ENCODE measurements at places on chromosomes 4 and X.

DNA sequence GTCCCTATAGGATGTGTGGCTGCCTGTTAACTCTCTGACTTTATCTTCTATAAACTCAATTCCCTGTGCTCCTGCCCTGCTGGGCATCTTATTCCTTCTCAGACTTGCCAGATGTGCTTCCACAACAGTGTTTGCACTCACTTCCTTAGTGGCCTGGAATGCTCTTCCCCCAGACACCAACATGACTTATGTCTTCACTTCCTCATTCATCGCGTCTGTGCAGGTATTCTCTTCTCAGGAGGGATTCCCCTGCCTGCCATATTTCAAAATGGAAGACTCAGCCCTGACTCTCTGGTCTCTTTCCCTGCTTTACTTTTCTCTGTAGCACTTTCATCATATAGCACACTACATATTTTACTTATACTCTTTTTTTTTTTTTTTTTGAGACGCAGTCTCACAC is 344.0 kb downstream of the CENPC start:
- no peak for DNase-seq

- DNase-seq = peak; percentile 10
Measured at GRCh38 chr4:169121861-169122382, 111.9 kb upstream of the CBR4 start.

DNA sequence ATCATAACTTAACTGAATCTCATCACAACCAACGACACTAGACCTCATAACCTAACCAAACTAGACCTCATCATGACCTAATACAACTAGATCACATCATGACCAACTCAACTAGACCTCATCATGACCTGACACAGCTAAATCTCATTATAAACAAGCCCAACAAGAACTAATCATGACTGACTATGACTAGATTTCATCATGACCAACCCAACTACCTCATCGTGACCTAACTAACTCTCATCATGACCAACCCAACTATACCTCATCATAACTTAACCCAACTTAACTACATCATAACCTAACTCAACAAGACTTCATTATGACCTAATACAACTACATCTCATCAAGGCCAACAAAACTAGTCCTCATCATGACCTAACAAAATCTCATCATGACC is 86.8 kb downstream of the DHRSX start:
- DNase-seq = no peak

GRCh38 chrX:46325312-46325877 is 219.8 kb downstream of the ZNF674 start:
- DNase-seq = no peak

- DNase-seq = no peak
Measured at GRCh38 chr4:138401334-138401733, 159.2 kb upstream of the SLC7A11 start.

- no peak for DNase-seq
Measured at GRCh38 chr4:93732509-93732908, 96.0 kb upstream of the ATOH1 start.

- peak; percentile 3 for DNase-seq
Measured at GRCh38 chrX:101485212-101485949, at the start of gene ARMCX4. Gene ARMCX4 (plus strand): TSS chrX:101485456. CDS start chrX:101488590, 3,134 bp downstream.

DNA sequence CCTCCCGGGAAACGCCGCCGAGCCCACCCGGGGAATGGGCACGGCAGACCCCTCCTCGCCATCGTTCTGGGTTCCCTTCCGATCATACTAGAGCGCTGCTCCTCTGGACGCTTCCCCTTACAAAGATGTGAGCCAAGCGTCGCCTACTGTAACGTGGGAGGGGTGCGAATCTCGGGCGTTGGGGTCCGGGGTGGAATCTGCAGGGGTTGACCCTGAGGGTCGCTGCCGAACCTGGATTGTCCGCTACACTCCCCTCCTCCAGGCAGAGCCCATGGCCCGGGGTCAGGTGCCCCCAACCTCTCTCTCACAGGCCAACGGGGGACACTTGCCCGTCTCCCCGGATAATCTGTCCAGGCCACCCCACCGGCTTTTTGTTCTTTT is 13.8 kb downstream of the BCOR start:
- no peak for DNase-seq

DNA sequence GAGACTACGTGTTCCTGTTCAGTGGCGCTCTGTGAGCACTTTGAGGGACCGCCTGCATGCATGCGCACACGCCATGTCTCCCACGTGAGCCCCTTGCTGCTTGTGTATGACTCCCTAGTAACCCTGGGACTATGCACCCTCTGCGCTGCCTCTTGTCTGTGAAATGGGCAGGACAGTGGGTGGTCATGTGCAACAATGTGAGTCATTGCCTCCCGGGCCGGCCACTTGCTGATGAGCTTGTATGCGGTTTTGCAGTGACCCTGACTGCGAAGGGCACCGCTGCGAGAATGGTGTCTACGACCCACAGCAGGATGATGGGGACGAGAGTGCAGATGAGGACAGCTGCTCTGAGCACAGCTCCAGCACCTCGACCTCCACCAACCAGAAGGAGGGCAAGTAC is 61.4 kb downstream of the TNIP2 start:
- DNase-seq = no peak

DNA sequence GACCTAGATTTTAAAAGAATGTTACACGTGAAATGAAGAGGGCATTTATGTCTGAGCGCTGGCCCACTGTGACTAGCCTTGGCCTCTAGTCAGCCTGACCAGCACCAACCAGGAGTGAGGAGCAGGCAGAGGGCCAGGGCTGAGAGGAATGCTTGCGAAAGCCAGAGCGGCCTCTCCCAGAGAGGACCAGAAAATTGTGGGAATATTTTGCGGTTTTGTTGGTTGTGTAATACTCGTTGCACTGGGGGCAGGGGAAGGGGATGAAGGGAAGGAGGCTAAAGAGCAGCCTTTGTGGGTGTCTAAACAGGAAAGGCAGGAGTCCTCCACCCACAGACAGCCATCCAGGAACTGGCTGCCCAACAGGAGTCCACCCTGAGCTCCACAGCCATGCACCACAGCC is 3.8 kb downstream of the GABRE start:
- DNase-seq = no peak

GRCh38 chrX:40108959-40109287 is 11.2 kb upstream of the BCOR start:
- no peak for DNase-seq

GRCh38 chrX:20527558-20528011 is 260.9 kb upstream of the RPS6KA3 start:
- DNase-seq = no peak

GRCh38 chrX:150405006-150405405 is 41.9 kb downstream of the MAMLD1 start:
- DNase-seq = no peak

DNA sequence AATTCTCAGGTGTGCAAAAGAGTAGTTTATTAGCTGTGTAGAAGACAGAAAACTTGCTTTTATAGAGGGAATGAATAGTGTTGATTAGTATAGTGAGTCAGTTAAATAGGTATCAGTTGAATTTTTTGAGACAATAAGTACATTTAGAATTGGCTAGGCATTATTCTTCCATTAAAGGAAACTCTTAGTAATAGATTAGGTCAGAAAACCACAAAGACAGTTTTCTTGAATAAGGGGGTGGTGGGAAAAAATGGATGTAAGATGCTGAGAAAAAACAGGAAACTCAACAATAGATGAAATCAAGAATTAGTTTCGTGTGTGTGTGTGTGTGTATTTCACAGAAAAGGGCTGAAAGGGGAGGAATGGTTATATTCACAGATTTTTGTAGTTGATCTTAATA is 16.8 kb downstream of the CD38 start:
- no peak for DNase-seq

DNA sequence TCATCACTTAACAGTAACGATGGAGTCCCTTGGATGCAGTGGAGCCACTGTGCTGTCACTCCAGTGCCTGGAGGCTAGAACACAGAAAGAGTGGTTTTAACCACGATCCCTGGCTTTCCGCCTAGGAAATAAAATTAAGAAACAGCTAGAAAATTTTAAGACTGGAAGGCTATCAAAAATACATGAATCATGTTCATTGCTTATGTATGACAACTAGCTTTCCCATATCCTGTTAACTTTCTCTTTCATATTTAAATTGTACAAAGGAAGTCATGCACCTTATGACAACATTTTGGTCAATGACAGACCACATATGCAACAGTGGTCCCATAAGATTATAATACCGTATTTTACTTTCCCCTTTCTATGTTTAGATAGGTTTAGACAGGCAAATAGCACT is 115.1 kb downstream of the GALNTL6 start:
- DNase-seq = no peak

DNA sequence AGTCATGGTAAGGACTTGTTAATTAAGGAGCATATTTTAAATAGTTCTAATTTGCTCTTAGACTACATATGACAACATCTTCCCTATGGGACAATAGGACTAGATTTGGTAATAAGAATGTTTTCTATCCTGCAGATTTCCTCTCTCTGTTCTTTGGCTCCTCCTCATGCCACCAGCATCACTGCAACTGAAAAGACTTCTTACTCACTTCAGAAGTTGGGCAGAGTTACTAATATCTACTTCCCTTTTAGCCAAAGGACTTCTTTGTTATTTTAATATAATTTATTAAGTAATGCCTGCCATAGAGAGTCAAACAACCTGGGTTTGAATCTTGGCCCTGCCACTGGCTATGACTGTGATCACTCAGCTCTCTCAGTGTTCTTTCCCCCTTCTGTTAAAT is 16.4 kb downstream of the MMAA start:
- DNase-seq = no peak

- DNase-seq = no peak
Measured at GRCh38 chrX:111052478-111052877, 43.5 kb upstream of the PAK3 start.

DNA sequence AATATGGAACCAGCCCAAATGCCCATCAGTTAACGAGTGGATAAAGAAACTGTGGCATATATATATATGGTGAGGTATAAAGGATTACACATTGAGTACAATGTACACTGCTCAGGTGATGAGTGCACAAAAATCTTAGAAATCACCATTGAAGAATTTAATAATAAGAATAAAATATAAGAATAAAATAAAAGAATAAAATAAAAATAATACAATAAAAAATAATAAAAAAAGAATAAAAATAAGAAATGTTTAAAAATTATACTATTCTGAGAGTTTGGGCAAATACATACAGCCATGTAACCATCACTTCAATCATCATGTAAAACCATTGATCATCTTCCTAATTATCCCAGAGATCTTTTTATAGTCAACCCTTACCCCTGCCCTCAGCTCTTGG is 173.5 kb downstream of the AWAT2 start:
- no peak for DNase-seq

DNA sequence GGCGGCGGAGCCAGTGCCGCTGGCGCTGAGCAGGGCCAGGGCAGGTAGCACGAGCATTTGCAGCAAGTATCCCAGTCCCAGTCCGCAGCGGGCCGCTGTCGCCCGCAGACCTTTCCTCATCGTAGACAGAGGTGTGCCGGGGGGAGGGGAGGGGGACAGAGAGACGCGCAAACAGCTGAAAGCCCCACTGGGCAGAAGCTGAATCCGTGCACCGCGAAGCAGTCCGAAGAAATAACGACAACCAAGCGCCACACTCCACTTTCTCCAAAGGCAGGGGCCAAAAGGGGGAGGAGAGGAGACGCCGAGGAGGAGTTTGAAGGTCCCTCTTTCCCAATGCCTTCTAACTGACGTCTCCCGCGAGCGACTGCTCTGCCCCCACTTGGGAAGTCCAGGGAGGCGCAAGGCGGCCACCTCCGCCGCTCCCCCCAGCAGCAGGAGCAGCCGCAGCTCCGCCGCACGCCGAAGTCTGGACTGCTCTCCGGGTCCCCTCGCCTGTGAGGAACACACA is at the start of gene UNC5C:
TSS of gene UNC5C (minus strand) at position 236 of the 508 bp plus-strand sequence.
- no peak for DNase-seq

GRCh38 chr4:89788206-89789072 is 48.5 kb downstream of the SNCA start:
- DNase-seq = no peak

DNA sequence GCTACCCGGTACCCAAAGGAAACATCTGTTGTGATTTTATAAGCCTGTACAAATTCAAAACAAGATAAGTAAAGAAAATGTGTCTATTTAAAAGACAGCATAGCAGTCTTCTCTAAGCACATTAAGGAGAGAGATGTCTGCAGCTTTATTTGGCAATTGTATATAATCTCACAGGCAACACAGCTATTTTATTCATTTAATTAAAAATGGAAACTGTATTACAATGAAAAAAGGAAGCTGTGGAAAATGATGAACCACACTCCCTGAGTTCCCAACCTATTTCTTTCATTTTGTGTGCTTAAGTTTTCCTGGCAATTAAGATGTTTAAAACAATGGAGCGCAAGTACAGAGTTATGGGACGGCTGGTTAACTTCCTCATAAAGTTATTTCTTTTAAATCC is 78.4 kb downstream of the CBLL2 start:
- no peak for DNase-seq

DNA sequence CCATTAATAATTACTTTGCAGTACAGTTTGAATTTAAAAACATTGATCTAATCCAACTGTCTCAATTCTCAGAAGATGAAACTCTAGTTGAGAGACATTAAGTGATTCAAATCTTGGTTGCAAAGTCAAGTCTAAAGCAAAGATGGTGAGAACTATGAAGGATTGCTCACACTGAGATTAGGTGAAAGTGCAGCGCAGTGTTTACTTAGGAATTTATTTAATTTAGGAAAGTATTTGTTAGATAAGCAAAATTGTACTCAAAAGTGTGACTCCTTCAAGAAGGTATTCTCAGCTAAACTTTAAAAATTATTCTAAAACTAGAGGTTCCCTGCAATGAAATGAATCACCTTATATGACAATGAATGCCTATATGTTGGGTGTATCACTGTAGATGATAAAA is 454.9 kb downstream of the PDGFC start:
- DNase-seq = no peak

- no peak for DNase-seq
Measured at GRCh38 chr4:162126729-162127128, 37.1 kb downstream of the FSTL5 start.

DNA sequence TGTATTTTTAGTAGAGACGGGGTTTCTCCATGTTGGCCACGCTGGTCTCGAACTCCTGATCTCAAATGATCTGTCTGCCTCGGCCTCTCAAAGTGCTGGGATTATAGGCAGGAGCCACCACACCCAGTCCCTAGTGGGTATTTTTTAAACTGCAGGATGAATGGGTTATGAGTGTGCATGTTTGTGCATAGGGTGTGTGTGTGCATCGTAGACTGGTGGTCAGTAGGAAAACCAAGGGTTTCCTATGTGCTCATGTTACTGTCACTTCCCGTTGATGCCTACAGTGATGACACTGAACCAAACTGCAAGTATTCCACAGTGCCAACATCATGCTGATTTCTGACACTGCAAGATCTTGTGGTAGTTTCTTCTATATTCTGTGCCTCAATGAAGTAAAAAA is 41.1 kb downstream of the DDIT4L start:
- no peak for DNase-seq

DNA sequence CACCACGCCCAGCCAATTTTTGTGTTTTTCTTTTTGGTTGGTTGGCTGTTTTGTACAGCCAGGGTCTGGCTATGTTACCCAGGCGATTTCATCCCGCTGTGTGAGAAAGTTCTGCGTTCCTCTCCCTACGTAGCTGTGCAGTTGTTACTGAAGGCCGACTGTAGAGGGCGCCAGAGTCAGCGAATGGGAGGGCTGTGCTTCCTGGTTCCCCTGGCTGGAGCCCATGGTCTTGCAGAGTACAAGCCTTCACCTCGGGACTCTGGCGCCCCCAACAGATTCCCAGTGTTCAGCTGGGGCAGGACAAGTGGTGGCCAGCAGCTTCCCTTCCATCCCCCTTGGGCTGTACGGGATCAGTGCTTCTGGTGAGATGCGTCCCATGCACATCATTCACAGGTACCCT is 5.6 kb upstream of the CT45A1 start:
- DNase-seq = no peak

GRCh38 chr4:158353541-158354304 is 143.4 kb downstream of the TMEM144 start:
- DNase-seq = no peak

Measured in cortex of kidney (tissue), 1 donor.